Activated CD4-positive, CD25-positive, alpha-beta regulatory T cell treated with anti-CD3 and anti-CD28 coated beads, Interleukin-2, amount 50 U/mL, for 24 hours (primary cell): ENCODE measurements at places on chromosomes 11 and 22.

DNA sequence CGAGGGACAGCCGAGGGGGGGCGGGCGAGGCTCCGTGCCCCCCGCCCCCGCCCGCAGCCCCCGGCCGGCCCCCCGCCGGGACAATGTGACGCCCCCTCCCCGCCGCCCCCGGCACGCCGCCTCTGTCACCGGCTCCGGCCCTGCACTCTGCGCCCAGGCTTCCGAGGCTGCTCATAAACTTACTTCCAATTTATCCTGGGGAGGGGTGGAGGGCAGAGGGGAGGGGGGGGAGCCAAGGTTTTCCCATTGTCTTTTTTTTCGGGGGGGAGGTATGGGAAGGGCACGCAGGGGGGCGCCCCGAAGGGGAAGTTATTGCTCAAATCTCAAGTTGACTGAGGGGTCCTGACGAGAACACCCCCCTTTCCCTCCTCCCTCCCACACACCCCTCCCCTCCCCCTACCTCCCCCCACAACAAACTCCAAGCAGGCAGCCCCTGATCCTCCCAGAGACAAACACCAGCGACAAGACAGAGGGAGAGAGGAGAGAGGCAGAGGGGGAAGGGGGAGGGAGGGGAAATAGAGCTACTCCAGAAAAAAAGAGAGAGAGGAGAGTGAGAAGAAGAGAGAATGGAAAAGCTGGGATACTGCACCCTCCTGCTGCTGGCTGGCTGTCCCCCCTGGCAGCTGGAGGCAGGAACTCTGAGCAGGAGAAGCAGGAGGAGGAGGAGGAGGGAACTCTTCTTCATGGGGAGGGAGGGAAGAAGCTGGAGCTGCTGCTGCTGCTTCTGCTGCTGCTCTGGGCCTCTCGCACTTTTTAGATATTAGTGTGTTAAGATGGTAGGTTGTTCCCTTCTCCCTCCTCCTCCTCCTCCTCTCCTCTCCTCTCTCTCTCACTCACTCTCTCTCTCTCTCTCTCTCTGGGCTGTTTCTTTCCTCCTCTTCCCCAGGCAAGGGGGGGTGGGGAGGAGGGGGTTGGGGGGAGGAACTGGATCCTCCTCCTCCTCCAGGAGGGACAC is 631 bp downstream of the PHF21A start:
- ATAC-seq, result peak; percentile 5

GRCh38 chr22:43047605-43048004 is 32.7 kb upstream of the PACSIN2 start:
- no peak for ATAC-seq

DNA sequence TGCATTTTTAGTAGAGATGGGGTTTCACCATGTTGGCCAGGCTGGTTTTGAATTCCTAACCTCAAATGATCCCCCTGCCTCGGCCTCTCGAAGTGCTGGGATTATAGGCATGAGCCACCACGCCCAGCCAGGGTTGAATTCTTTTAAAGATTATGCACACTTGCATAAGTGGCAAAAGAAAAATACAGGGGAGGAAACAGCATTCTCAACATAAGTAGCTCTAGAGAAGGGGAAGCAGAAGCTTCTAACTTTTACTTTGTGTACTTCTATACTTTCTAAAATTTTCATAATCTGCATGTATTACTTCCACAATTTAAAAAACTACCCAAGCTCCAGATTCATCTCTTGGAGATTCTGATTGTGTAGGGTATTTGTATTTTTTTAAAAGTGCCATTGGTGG is 108.0 kb downstream of the SLC1A2 start:
- no peak for ATAC-seq

DNA sequence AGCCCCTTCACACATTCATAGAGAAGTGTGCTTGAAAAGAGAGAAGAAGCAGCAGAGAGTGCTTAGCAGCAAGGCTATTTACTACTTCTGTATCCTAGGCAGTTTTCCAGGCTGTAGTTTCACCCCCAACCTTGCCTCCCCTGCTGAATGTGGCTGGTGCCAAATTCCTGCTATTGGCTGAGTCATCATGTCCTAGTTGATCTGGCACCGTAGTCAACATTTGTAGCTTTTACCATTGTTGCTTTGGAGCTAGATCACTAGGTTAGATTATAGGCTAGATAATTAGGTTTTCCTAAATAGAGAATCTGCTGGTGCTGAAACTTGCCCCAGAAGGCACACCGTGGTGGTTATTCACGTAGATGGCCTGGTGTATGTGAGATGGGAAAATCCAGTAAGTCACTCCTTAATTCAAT is 32.7 kb downstream of the ARHGAP42 start:
- no peak for ATAC-seq

GRCh38 chr11:97409141-97409540 is 1019.3 kb downstream of the JRKL start:
- no peak for ATAC-seq

DNA sequence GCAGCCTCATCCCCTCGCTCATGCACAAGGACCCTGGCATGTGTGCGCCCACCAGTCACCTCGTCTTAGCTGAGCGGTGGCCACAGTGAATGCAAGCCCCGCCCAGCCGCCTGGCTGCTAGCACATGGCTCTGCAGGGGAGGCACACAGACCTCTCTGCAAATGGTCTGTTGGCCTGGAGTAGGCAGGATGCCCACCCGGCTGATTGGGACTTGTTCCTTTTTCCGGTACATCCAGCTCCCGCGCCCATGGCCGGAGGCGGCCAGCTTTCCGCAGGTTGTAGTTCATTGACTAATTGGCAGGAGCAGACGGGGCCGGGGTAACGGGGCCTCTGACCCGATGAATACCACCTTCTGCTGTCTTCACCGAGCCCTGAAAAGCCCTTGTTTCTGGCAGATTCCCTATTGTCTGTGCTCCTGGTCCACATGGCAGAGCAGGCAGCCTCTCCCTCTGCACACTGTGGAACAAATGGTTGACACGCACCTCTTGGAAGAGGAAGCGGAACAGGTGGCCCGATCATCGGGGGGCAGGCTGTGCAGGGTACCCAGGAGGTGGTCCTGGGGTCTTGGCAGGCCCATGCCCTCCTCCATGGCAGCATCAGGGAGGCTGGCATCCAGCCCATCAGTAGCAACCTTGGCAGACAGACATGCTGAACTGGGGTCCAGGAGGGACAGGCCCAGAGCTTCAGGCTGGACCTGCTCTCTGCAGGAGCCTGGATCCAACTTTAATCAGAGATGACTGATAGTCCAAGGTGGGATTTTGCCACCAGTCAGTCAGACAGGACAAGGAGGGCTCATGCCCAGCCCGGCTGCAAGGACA is 1512.0 kb downstream of the BRD1 start:
- no peak for ATAC-seq
